ENCODE measurements at places on chromosomes 2 and 18.
A peak's percentile ranks its signal among the peaks of the same experiment; 100 is the strongest.

DNA sequence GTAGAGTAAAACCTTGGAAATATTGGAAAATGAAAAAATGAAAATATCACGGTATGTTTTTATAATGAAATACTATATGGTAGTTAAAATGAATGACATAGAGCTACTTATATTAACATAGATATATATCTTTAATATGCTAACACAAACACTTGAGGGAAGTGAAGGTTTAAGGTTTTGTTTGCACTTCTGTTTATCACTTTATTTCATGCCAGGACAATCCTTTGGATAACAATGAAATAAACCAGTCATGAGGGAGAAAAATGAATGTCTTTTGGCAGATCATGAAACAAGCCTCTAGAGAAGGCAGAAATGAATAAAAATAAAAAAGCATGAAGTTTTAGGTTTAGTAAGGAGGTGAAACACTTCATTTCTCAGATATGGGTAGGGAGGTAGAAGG is 89.9 kb downstream of the BAZ2B start:
- no peak for DNase-seq

DNA sequence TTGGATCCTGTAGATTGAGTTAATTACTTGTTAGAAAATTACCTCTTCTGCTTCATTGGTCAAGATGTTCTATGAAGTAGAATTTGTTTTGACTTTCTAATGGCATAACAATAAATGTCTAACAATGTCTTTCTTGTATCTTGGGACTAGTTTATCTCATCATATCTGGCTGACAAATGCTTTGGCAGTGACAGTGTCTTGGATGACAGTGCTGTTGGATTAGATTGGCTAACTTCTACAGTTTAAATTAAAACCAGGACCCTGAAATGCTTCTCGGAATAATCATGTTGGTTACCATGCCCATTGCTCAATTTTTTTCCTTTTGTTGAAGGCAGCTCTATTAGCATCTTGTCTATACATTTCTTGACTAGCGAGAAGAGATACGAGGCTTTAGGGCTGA is 176.9 kb downstream of the PARD3B start:
- DNase-seq = no peak

DNA sequence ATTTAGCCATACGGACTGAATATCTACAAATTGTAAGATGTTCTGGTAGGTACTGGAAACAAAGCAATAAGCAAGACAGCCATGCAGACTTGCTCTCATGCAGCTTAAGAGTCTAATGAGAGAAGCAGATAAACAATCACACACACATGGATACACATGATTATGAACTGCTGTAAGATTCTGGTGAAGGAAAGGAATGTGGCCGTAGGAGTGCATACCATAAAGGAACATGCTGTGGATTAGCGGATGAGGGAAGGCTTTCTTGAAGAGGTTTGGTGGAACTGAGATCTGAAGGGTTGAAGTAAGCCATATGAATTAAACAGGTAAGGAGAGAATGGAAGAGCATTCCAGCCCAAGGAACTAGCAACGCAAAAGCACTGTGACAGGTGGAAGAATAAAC is 13.8 kb downstream of the CCDC93 start:
- no peak for DNase-seq

DNA sequence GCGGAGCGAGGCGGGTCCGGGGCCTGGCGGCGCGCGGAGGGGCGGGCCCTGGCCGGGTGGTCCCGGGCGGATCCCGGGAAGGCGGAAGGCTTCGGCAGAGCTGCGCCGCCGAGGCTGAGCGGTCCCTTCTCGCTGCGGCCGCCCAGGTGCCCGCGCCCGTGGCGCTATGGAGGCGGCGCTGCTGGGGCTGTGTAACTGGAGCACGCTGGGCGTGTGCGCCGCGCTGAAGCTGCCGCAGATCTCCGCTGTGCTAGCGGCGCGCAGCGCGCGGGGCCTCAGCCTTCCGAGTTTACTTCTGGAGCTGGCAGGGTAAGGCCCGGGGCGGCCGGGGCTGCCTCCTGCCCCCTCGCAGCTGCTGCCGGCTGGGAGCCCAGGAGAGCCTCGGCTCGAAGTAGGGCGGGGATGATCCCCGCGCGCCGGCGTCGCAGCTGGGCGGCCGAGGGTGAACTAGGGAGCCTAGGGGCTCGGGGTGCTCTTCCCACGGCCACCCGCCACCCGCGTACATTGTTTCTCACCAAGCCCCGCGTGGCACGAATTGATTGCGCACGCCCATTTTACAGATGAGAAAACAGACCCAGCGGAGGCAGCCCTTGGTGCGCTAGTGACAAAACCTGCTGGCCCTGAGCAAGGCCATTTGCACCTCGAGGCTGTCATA is at the start of gene SLC66A3:
TSS of gene SLC66A3 (plus strand) at position 87 of the 655 bp plus-strand sequence. CDS start at position 167, 80 bp downstream.
- peak; percentile 96 for DNase-seq

DNA sequence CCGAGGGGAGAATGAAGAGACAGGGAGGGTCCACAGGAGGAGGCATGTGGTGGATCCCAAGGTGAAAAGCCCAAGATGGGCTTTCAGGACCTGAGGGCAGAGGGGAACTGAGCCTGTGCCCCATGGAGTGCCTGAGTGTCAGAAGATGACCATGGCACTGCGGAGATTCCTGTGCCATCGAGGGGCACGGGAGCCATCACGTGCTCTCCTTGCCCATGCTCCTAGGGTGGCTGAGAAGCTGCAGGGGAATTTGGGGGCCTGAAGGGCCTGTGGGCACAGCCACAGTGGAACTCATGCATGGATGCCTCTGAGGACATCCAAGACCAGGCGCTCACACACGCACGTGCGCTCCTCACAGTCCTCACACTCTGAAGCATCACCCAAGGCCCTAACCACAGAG is 56.1 kb upstream of the GLI2 start:
- no peak for DNase-seq

DNA sequence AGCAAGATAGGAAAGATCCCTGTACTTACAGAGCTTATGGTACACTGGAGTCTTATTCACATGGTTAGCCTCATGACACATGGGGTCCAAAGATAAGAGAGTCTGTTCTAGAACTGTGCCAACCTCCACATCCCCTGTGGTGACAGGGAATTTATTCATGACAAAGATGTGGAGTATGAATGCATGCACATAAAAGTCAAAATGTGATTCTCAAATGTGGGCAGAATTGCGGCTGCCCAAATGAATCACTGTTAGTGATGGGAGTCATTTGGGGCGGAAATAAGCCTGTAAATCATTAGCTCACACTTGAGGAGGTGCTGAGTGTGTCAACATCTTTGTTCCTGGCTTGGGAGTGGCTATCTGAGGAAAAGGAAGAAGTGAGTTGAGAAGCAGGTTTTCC is 560.6 kb downstream of the SLC4A3 start:
- no peak for DNase-seq

DNA sequence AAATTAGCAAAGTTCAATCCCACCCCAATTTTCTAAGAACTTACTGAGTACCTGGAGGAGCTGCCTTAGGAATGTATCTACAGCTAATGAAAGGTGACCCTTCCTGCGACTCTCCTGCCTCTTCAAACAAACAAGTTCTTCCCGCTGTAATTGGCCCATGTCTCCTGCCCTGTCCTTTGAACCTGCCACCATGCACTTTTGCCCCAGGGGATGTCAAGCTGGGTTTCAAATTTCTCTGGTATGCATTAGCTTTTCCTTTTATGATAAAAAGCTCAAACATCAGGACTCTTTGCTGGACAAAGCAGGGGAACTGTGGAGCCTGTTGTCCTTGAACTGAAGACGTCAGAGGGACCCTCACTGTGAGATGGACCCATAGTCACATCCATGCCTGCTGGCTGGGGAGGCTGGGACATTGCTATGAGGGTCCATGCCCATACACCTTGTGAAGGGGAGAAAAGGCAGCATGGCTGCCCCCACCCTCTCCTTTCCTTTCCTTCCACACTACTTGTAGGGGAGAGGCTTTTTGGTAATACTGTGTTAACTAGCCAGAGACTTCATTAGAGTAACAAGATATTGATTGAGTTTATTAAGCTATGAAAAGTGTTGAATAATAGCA is 210.7 kb upstream of the COPS8 start:
- no peak for DNase-seq
